Breast epithelium (tissue), 4 donors: ENCODE measurements at places on chromosomes 6 and 20. TPM values are rescaled to one million over a fixed set of nuclear protein-coding genes. Genes with fewer than 3 reads are reported as not detected.

DNA sequence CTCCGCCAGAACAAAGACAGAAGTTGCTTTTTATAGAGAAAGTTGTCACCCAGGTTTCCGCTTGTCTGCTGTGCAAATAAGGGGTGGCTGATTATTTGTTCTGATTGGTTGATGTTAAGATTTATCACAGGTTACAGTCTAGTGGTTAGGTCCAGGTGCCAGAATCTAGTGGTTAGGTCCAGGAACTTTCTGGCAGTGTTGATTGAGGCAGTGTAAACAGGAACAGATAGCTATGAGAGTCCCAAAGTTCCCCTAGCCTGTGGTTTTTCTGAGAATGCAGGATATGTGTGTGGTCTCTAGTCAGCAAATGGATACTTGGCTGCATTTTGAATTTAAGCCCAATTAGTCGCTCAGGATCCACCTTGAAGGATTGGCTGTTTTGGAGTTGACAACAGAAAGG is 148.0 kb downstream of the TMEM200A start:
- DNase-seq = peak; percentile 35

The NRSN1 gene
- total RNA-seq = not detected

GRCh38 chr6:112743323-112743722 is 396.2 kb downstream of the RFPL4B start:
- no peak for DNase-seq

DNA sequence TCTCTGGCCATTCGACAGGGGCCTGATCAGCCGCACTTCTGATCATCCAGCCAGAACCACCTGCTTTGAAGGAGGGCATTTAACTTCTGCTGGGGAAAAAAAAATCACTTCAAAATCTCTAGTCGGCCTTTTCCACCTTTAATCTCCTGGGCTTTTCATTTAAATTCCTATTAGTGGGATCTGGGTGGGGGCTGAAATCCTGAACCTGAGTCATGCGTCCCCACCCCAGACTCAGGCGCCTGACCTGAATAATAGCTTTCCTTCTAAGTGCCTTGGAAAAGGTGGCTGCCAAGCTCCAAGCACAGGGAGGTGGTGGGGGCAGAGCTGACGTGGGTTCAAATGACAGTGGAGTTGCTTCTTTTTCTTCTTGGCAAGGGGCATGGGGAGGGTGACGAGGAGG is 246.0 kb upstream of the EXOC2 start:
- no peak for DNase-seq

GRCh38 chr20:47620808-47621805 is 119.4 kb downstream of the NCOA3 start:
- DNase-seq = no peak

GRCh38 chr20:301886-302848 is 4.8 kb downstream of the ZCCHC3 start:
- DNase-seq = no peak

GRCh38 chr6:20879526-20879925 is 345.3 kb downstream of the CDKAL1 start:
- DNase-seq = no peak

The GSTA3 gene
- total RNA-seq = not detected

GRCh38 chr6:139649732-139650131 is 275.3 kb upstream of the CITED2 start:
- DNase-seq = no peak

The NRSN2 gene
- 9.4 TPM for total RNA-seq

The RIPPLY2 gene
- total RNA-seq = not detected

The UBE3D gene
- total RNA-seq = 14.7 TPM

The SOX18 gene
- total RNA-seq = 3.2 TPM

DNA sequence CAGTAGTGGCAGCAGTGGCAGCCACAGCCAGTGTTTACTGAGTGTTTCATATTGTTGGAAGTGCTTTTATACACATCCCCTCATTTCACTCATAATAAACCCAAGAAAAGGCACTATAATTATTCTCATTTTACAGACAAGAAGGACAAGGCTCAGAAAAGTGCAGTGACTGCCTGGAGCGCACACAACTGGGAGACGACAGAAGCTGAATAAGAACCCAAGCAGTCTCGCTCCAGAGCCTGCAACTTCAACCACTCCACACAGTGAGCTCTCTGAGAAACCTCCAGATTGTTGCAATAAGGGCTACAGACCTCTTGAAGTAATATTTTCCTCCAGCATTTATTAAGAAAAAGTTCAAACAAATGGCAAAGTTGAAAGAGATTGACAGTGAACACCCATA is 76.9 kb downstream of the PLCG1 start:
- DNase-seq = no peak

DNA sequence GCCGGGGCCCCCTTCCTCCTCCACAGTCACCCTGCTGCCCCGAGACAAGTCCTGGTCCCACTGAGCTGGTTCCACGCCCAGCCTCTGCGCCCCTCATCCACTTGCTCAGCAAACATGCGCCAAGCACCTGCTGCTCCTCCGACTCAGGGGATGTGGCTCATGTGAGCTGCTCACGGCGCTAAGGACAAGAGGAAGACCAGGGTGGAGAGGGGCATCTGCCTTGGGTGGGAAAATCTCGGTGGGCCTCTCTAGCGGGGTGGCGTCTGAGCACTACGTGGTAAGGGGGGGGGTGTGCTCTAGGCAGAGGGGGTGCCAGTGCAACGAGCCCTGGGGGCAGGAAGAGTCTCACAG is 4.5 kb downstream of the LAMA5 start:
- no peak for DNase-seq

GRCh38 chr6:146650799-146651481 is 52.2 kb downstream of the ADGB start:
- no peak for DNase-seq

GRCh38 chr20:41510224-41510623 is 108.0 kb downstream of the CHD6 start:
- no peak for DNase-seq

GRCh38 chr6:152472325-152472724 is 164.8 kb downstream of the SYNE1 start:
- no peak for DNase-seq

GRCh38 chr20:38406476-38406875 is 28.7 kb downstream of the SNHG17 start:
- no peak for DNase-seq

DNA sequence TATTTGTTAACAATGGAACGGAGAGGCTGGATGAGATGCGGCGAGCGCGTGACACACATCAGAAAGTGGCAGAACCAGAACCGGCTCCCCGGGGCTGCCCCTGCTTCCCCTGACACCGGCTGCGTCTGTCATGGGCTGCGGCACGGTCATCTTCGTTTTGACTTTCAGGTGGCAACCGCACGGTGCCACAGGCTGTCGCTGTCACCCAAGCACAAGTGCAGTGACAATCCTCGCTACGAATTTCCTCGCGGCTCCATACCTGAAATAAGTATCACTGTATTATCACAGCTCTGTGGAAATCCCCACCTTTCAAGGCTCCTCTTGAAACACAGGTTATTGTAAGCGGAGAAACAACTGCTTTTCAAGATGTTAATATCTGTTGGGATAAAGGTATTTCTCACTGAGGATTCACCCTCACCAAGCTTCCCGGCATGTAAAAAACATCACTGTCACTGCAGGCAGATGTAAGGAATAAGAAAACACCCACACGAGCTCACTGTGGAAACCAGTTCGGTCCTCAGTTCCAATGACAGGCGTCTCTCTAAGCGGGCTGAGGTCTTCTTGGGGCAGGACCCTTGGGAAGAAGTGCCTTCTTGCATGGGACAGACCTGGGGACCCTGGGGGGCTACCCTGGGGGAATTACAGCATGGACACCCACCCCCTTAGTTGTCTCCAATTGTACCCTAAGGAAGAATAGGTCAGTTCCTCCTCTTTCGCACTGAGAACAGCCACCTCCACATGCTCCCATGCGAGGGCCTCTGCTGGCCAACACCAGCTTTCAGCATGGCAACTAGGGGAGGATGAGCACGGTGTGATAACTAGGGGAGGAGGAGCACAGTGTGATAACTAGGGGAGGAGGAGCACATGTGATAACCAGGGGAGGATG is 86.3 kb downstream of the DACT2 start:
- DNase-seq = no peak

GRCh38 chr6:139659711-139660110 is 285.3 kb upstream of the CITED2 start:
- no peak for DNase-seq

- no peak for DNase-seq
Measured at GRCh38 chr20:23923891-23924435, 44.4 kb upstream of the CST5 start.

DNA sequence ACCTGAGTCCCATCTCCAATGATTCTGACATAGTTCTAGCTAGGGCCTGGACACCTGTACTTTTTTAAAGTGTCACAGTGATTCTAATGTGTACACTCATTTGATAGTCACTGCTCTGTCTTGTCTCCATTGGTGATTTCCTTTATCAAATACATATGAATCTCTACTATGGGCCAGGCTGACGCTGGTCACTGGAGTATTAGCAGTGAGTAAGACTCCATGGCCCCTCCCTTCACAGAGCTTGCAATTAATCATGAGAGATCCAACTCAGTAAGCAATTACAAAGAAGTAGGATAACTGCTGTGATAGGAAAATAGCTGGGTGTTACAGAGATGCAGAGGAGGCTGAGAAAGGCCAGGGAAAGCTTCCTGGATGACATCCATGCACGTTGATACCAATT is 19.3 kb upstream of the SASH1 start:
- DNase-seq = no peak

The LCA5 gene
- total RNA-seq = 8.0 TPM

DNA sequence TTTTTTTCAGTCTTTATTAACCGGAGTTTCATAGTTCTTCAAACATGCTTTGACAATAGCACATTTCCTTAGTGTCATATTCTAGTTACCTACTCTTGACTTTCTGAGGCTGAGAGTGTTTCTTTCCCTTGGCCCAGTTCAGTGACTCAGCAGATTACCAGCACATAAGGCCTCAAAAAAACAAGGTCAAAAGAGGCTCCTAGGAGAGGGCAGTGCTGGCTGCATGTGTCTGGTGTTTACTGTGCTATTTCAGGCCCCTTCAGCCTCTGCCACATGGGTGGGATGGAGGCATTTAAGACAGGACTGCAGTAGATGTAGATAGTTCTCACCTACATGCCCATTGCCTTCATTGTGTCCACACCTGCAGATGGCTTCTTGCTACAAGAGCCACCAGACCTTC is 198.2 kb upstream of the SSTR4 start:
- DNase-seq = no peak

DNA sequence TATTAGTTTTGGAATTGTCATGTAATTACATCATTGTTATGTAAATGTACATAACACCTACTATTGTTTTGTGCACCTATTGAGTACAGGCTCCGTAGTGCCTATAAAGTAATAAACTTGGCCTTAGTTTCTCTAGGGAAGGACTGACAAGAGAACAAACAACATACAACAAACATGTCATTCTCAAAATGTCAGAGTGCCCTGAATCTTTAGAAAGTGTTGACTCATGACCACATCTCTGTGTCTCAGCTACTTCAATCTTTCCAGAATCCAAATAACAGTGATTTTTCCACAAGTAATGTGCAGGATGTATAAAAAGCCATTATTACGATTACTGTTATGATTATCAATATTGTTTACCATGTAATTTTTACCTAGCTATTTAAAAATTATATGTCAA is 17.2 kb downstream of the LAMP5 start:
- DNase-seq = no peak

The UBE2C gene
- total RNA-seq = 0.98 TPM

The DCDC2 gene
- not detected for total RNA-seq

The DUSP15 gene
- 3.6 TPM for total RNA-seq

The KHDC1L gene
- total RNA-seq = not detected

GRCh38 chr20:50876816-50877215 is 54.4 kb downstream of the ADNP start:
- no peak for DNase-seq

GRCh38 chr6:25311331-25311840 is 32.2 kb downstream of the CARMIL1 start:
- DNase-seq = no peak

The CLVS2 gene
- total RNA-seq = not detected

The ATP6V1G2 gene
- 1.6 TPM for total RNA-seq

- no peak for DNase-seq
Measured at GRCh38 chr6:20819774-20820400, 285.6 kb downstream of the CDKAL1 start.

The LRFN2 gene
- not detected for total RNA-seq

DNA sequence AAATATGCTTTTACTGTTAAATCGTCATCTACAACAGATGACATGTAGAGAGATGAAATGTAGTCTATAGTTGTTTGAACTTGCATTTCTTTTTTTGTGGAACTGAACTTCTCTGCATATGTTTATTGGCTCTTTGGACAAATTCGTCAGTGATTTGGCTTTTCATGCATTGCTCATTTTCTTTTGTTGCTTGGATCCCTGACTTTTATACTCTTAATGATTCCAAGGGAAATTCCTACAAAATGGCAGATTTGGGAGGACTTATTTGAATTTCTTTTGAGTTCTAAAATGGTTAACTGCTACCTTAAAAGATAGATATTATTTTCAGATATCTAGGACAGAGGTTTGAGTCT is 65.4 kb downstream of the UTRN start:
- DNase-seq = no peak

DNA sequence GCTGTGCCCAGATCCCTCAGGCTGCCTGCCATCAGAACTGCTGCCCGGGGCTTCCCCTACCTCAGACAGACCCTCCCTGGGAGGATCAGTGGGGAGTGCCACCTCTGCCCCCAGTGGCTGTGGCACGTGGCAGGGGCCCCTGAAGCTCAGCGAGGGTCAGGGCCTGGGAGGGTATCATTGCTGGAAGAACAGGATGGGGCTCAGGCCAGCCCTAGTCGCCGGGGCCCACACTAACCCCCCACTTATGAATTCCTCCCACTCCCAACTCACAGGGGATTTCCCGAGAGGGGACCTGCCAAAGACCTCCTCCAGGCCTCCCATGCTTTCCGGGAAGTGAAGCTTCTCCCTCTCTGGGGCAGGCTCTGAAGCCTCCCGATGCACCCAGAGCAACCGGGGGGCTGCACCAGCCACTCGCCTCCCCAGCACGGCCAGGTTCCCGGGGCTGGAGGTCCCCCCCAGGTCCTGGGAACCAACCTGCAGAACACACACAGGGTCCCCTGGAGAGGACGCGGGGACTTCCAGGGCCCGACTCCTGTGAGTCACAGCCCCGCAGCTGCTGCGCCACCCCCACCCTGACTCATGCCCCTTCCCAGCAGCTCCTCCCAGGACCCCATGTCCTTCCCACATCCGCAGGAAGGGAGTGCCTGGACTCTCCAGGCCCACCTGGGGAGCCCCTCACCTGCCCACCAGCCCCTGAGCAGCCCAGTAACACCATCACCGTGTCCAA is 2.5 kb downstream of the TNFRSF6B start:
- no peak for DNase-seq

The LGSN gene
- not detected for total RNA-seq
